NCI-H1092 (cell line): ENCODE measurements at places on chromosomes 5 and 9.

- no peak for DNase-seq
These were observed 37.0 kb downstream of the DUSP1 start for GRCh38 chr5:172733974-172734346.

GRCh38 chr5:83265318-83265717, 188.0 kb downstream of the XRCC4 start:
- peak; percentile 29 for DNase-seq

GRCh38 chr9:20319641-20320337, 302.5 kb downstream of the MLLT3 start:
- peak; percentile 35 for DNase-seq

DNA sequence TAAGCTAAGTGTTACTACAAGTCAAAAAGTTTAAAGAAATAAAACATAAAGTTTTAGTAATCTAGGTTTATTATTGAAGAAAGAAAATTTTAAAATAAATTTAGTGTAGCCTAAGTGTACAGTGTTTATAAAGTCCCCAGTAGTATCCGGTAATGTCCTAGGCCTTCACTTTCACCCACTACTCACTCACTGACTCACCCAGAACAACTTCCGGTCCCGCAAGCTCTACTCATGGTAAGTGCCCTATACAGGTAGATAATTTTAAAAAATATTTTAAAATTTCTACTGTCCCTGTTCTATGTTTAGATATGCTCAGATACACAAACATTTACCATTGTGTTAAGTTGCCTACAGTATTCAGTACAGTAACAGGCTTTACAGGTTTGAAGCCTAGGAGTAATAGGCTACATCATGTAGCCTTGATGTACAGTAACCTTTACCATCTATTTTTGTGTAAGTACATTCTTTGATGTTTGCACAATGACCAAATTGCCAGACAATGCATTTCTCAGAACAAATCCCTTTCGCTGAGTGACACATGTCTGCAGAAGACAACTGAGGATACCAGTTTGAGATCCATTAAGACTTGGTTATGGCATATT, 253.6 kb downstream of the TRIM32 start:
- no peak for DNase-seq

GRCh38 chr5:53167836-53168235, 58.3 kb upstream of the MOCS2 start:
- DNase-seq = no peak

- DNase-seq = no peak
These were observed 74.9 kb upstream of the GAS1 start for GRCh38 chr9:87022178-87022577.

DNA sequence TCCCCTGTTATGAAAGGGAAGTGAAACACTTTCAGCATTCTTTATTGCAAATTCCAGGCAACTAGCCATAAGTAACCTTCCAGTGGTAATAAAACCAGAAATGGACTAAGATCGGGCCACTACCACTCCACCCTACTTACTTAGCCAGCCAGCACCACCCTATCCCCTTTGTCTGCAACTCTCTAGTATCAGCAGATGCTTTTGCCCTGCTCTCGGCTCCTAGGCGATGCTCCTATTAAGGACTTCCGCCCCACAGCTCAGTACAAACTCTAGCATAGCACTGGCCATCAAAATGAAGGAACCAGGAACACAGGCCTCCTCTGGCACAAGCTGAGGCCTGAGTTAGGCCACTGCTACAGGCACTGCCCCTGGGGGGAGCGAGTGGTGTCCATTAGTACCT, 81.2 kb downstream of the GLDC start:
- DNase-seq = no peak
